ENCODE measurements at places on chromosomes 6 and 20.

DNA sequence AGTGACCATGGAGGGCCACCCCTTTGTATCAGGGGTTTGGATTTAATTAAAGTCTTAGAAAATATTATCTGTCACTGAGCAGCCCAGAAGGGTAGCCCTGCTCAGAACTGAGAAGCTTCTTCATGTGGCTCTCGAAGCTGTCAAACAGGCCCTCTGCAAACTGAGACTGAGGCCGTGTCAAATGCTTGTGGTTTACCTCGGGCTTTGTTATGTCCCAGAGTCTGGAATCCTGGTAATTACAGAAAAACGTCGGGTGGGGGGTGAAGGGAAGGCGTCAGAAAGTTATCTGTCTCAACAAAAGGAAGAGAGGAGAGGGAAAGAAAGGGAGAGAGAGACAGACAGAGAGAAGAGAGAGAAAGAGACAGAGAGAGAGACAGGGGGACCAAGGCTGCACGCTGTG lies 200.8 kb downstream of the BMP7 start:
- no peak for DNase-seq

- no peak for DNase-seq
These were observed 171.3 kb downstream of the ISM1 start for GRCh38 chr20:13392391-13392790.

- no peak for DNase-seq
These were observed 412 bp upstream of the TUBB1 start for GRCh38 chr20:59018817-59019216.

GRCh38 chr20:7770578-7770977 lies 169.7 kb downstream of the HAO1 start:
- DNase-seq = no peak

DNA sequence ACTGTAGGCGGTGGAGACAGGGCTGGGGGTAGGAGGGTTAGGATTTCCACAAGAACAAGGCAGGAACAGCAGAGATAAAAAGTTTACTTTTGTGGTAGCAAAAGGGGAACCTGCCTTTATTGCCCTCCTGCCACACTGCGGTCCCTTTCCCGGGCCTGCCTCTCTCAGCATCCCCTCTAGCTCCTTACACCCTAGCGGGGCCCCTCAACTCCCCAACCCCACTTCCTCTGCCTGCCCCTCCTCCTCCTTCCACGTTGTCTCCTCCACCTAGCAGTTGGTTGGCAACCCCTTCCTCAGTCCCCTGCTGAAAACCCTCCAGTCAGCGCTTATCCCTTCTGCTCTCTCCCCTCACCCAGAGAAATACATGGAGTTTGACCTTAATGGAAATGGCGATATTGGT lies 714 bp downstream of the AIF1 start:
- no peak for DNase-seq

DNA sequence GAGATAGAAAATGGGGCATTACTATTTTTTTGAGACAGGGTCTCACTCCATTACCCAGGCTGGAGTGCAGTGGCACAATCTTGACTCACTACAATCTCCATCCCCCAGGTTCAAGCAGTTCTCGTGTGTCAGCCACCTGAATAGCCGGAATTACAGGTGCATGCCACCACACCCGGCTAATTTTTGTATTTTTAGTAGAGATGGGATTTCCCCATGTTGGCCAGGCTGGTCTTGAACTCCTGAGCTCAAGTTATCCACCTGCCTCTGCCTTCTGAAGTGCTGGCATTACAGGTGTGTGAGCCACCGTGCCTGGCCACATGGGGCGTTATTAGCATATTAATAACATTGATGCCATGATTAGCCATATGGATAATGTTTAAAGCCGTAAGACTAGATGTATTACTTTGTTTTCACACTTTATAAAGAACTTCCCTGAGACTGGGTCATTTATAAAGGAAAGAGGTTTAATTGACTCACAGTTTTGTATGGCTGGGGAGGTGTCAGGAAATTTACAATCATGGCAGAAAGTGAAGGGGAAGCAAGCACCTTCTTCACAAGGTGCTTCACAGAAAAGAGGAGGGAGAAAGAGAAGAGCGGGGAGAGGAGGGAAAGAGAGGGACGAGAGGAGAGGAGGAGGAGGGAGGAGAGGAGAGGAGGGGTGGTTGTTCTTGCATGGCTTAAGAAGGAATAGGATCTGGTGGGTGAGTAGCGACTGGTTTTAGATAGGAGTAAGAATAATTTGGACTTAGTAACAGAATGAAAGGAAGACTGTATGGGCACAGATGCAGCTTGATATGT lies 51.9 kb downstream of the MYO6 start:
- no peak for DNase-seq

- DNase-seq = no peak
These were observed 46.9 kb downstream of the MAP3K4 start for GRCh38 chr6:161038229-161039031.

GRCh38 chr6:138025528-138025978 lies 81.7 kb downstream of the PERP start:
- DNase-seq = no peak

- DNase-seq = no peak
These were observed 3.6 kb upstream of the EMILIN3 start for GRCh38 chr20:41370176-41370575.

- peak; percentile 75 for DNase-seq
These were observed 231.8 kb downstream of the BCKDHB start for GRCh38 chr6:80338201-80338836.

DNA sequence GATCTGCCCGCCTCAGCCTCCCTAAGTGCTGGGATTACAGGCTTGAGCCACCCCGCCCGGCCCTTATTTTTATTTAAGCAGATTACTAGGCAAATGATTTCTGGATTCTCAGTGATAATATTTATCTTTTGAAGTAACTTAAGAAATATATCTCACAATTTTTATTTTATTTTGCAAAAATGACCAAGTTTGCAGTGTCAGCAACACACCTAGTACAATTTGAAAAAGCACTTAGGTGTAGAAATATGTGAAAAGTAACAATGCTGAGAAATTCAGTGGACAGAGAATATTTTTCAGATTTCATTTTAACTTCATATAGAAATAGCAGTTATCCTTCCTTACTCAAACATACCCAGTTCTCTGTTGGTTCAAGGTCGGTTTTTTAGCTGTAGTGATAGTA lies 78.9 kb upstream of the XRN2 start:
- no peak for DNase-seq

DNA sequence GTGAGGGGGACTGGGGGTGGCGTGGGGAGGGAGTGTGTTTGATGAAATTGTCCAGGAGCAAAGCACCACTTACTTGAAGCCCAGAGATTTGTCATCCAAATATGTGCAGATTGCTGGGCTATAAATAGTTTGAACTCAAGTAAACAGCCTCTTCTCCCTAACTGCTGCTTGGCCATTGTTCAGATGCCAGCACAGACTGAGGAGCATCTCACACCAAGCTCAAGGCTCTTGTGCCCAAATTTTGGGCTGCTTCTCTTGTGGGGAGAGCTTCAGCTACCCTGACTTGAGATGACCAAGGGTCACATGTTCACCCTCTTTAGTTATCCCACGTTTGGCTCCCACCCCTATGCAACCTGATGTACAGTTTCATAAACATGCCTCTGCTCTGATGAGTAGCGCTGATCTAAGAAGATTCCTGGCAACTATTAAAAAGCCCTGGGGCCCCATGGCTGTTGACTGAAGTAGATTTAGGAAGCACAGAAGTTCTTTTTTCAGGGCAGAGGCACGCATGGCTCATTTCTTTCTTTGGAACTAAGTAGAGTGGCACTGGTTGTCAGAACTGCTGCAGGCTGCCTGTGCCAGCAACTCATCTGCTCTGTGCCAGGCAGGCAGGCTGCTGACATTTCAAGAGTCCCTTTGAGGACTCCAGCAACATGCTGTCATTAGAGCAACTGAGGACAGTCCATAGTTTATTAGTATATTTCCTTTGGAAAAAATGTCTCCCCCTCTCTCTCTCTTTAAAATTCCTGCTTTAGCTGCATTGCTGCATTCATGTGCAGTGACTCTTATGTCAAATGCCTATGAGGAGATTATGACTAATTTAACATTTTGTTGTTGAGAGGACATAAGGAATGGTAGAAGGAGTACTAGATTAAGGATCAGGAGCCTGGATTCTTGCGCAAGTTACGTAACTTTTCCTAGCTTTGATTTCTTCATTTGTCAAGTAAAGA lies 9.6 kb upstream of the PKIG start:
- DNase-seq = no peak

- no peak for DNase-seq
These were observed 140.4 kb upstream of the SUPT3H start for GRCh38 chr6:45518013-45518720.

DNA sequence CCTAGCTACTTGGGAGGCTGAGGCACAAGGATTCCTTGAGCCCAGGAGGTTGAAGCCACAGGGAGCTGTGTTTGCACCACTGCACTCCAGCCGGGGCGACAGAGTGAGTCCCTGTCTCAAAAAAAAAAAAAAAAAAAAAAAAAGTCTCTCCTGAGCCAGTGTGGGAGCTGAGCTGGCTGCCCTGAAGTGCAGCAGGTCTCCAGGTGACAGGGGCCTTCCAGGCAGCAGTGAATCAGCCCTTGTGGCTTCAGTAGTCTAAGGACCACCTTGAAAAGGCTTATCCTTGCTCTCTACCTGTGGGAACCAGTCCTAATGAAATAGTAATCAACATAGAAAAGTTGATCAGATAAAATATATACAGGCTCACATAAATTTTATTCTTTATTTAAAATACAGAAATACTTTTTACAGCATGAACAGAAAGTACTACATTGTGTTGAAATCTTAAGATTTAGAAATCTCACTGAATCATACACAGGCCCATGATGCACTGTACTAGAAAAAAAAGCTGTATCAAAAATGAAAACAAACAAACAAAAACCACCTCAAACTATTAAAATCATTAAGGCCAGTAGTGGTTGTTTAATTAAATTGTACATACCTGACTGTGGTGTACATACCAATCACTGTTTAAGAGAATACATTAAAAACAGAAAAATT lies 128.9 kb downstream of the SCML4 start:
- no peak for DNase-seq

DNA sequence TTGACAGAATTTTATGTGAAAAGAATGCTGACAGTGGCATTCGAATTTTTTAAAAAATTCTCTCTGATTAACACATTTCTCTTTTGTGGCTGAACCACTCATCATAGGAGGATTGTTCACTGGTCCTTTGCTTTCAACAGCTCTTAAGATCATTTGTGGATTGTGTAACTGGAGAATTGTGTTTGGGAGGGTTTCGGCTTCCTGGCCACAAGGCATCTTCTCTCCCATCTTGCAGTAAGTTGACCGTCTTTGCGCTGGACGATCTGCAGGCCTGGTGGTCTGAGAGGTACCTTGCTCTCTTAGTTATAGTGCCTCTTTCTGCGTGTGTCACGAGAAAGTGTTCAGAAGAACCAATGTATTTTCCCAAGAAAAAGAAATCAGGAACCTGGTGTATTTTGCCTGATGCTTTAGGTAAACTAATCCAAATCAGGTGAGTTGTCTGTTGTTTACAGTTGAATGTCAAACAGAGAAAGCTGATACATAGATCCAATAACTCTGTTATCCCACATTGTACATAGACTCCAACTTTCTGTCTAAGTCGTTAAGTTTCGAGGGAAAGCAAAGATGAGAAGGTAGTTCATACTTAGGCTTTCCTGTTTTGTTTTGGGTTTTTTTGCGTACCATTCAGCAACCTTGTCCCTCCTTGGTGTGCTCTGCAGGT lies 14.8 kb upstream of the EXOC2 start:
- DNase-seq = no peak

- no peak for DNase-seq
These were observed 35.1 kb downstream of the MAP3K5 start for GRCh38 chr6:136757150-136757549.

DNA sequence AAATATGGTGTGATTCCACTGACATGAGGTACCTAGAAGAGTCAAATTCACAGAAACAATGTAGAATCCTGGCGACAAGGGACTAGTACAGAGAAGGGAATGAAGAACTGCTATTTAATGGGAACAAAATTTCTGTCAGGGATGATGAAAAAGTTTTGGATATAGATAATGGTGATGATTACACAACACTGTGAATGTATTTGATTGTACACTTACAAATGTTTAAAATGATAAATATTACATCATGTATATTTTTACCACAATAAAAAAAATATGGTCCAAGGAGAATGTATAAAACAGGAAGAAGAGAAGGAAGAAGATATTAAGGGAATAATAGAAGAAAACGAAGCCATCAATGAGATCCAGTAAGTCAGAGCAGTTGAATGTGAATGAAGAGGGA lies 8.4 kb upstream of the E2F3 start:
- no peak for DNase-seq

DNA sequence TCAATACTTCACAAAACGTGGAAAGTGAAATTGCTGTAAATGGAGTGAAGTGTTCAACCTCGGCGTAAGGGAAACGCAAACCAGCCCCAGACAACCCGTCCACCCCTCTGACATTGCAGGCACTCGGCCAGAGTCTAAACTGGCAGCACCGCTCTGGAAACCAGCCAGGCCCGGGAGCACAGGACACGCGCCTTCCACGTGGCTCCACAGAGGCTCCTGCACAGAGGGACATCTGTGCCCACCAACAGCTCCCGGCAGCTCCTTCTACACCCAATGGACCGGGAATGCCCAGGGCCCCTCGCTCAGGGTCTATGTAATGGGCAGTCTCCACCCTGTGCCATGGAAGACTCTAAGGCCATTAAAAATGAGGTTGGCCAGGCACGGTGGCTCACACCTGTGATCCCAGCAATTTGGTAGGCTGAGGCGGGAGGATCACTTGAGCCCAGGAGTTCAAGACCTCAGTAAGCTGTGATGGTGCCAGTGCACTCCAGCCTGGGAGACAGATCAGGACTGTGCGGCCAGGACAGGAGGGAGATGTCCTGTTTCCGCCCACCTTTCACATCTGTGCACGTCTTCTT lies 3.4 kb upstream of the HELZ2 start:
- DNase-seq = no peak

- no peak for DNase-seq
These were observed 527 bp upstream of the DOK5 start for GRCh38 chr20:54474866-54475265.

DNA sequence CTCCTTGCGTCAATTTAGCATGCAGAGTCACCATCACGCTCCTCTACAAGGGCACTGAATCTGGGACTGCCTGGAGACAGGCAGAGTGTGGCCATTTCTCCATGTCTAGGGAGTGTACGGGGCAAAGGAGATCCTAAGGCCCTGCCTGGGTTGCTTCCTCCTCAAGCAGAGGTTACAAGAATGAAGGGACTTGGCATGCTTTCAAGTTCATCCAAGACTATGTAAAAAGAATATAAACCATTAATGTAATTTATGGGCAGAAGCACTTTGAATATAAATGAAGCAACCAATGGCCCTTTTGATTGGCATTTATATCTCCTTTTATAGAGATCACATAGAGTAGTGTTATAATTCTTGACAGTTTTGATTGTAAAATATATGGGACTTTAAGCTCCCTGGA lies 137.5 kb downstream of the BTBD3 start:
- DNase-seq = no peak

Data from D341Med (cell line).